ENCODE measurements at places on chromosomes 6 and 20.

- DNase-seq: no peak
Observed at GRCh38 chr6:102759415-102759814, 1365.9 kb downstream of the GRIK2 start.

GRCh38 chr6:455835-456234 lies 64.3 kb downstream of the IRF4 start:
- DNase-seq: no peak

- DNase-seq: peak; percentile 64
Observed at GRCh38 chr6:107443608-107444267, 15.6 kb downstream of the PDSS2 start.

- no peak for DNase-seq
Observed at GRCh38 chr6:82066196-82066595, 181.3 kb downstream of the IBTK start.

- no peak for DNase-seq
Observed at GRCh38 chr20:1001911-1002681, at the start of gene RSPO4. Gene RSPO4, minus strand, starts transcription at chr20:1002311. Its CDS starts 147 bp downstream, at chr20:1002164.

DNA sequence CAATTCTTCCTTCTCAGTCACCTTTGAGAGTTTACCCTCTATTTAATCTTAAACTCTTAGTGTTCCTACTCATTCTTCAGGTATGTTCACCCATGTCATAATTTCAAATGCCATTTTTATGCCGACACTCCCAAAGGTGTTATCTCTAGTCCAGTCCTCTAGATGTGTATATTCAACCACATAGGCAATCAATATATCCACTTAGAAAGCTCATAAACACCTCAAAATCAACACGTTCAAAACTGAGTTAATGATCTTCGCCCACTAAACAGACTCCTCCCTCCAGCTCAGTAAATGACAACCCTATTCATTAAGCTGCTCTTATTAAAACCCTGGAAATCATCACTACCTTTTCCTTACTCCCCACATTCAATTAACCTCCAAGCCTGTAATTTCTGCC lies 6.4 kb downstream of the OSTM1 start:
- no peak for DNase-seq

- DNase-seq: no peak
Observed at GRCh38 chr20:59819496-59820203, 113.8 kb downstream of the SYCP2 start.

GRCh38 chr6:126926926-126927325 lies 191.5 kb upstream of the RSPO3 start:
- DNase-seq: no peak

GRCh38 chr6:107784669-107785068 lies 39.4 kb downstream of the SCML4 start:
- DNase-seq: peak; percentile 3

DNA sequence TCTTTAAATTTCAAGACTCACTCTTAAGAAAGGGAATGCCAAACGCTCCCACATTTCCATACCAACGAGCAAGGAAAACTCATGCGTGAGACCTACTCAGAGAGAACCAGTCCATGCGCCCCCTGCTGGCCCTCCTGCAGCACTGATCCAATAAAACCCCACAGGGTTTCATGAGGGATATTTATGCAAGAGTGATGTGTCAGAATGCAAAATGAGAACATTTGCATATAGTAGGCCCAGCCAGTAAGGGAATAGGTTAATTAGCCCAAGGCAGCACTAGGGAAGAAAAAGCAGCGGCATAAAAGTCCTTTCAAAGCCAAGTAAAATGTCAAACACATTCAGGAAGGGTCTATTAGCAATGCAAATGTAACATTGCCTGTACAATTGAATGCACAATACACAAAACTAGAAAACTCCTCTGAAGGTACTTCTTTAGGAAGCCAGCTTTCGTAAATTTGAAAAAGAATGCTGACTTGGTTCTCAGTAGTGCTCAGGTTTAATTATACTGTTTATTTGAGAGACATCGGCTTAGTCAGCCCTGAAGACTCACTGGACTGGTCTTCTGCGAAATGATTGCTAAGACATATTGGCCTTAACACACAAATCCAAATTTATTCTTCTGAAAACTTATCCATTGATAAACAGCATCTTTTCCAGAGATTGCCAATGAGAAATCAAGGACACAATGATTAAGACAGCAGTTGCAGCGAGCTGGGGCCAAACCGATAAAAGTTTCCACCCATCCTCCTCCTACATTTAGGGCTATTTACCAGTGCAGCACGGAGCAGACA lies 93.2 kb downstream of the GMPR start:
- peak; percentile 87 for DNase-seq

DNA sequence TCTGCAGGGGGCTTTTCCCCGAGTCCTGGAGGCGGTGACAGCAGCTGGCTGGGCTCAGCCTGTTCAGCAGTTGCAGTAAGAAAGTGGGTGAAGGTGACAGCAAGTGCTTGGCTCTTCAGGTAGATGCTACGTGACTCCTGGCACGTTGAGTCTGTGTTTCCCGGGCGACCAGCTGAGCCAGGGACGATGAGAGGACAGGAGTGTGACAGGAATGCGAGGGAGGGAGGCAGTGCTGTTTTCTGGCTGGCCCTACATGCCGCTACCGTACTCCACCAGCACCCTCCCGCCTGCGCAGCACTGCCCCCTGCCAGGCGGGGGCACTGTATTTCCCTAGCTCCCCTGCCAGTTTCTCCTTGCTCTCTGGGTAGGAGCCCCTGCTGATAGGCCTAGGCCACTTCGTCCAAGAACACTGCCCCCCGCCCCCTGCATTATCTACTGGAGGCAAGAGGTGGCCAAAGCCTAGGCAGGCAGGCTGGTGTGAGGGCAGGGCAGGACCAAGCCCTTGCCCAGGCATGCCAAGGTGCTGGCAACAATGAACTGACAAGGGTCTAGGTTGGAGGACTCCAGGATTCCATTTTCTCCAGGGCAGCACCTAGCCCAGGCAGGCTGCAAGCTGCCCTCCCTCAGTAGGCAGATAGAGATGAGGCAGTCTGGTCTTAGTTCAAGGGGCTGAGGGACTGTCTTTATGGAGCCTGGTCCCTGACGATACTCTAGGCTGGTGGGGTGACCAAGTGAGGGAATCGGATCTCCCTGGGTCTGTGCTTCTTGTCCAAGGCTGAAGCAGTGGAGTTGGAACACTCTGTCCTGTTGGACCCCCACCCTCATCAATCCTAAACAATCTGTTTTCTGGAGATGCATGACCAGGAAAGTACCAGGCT lies 19.2 kb downstream of the MRPS18A start:
- peak; percentile 75 for DNase-seq

DNA sequence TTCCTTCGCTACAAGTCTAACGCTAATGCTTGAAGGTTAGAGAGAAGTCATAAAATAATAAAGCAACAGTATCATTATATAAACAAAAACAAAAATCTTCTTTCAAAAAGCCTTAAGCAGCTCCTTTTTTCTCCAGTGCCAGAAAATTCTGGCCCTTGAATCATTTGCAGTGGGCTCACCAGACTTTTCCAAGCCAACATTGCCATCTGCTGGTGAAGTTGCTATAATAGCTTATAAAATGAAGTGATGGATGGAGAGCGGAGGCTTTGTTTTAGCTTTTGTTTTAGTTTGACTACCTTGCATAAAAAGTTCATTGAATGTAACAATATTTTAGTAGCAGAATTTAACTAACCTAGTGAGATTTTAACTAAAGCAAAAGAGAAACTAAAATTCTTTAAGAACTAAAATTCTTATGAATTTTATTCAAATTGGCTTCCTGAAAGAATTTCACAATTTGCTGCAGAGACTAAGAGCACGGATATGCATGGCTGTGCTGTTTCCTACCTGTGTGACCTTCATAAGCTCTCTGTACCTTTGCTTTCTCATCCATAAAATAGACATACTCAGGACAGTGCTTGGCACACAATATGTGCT lies 44.8 kb upstream of the SLC2A12 start:
- DNase-seq: peak; percentile 86

- DNase-seq: peak; percentile 80
Observed at GRCh38 chr20:4082406-4083097, 67.2 kb upstream of the RNF24 start.

GRCh38 chr6:156980948-156981347 lies 203.8 kb downstream of the ARID1B start:
- no peak for DNase-seq

DNA sequence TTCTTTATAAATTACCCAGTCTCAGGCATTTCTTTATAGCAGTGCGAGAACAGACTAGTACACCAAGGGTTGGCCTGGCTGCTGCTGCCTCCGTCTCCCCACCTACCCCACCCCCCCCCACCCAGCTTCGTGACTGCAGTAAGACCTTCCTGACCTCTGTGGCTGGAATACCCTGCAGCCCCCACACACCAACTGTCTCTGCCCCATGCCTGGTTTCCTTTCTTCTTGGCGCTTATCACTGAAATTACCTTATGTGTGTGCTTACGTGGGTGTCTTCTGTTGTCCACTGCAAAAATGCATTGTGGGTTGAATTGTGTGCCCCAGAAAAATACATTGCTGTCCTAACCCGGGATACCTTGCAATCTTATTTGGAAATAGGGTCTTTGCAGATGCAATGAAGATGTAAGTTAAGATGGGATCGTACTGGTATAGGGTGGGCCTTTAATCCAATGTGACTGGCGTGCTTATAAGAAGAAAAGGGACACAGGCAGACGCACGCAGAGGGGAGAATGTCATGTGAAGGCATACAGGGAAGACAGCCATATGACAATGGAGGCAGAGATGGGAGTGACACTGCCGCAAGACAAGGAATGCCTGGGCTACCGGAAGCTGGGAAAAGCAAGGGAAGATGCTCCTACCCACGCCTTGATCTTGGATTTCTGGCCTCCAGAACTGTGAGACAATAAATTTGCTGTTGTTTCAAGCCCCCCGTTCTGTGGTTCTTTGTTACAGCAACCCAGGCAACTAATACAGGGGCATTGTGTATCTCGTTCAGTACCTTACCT lies 15.4 kb downstream of the SYNJ2 start:
- DNase-seq: no peak

DNA sequence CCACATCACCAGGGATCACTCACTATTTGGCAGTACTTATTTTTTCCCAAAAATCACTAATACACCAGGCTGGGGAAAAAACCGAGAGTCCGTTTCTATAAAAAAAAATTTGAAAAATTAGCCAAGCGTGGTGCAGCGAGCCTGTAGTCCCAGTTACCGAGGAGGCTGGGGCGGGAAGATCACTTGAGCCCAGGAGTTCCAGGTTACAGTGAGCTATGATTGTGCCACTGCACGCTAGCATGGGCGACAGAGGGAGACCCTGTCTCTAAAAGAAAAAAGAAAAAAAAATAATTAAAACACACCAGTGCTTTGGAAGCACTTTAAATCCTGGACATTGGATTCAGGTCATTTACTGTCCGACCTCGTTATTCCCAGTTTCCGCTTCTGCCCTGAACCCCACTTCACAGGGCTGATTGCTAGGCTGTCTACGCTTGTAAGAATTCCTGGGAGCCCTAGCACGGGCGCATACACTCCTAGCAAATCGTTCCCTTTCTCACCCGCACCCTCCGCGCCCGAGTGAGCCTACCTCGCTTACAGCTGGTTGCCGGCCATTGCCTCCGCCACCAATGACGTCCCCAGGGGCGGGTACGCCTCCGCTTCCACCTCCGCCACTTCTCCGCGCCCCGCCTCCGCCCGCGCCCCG lies at the start of gene TPMT:
TPMT (minus strand) TSS at position 571 of the 643 bp plus-strand sequence. CDS start 5,950 bp downstream, outside the sequence.
- DNase-seq: no peak

DNA sequence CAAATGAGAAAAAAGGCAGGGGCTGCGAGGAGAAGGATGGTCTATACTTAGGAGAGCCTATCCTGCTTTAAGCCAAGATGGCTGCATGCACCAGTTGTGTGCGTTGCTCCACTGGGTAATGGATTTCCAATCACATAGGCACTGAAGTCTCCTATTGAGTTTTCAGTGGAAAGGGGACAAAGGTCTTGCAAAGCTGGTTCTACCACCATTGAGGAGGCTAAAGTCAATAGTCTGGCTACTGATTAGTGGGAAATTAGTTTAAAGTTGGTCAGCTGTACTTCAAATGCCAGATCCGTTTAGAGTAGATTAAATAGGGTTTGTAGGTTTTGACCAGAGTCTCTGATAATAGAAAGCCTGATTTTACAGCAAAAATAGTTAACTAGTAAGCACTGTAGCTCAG lies 104.9 kb downstream of the SESN1 start:
- no peak for DNase-seq
